ENCODE measurements at places on chromosomes 7 and 10.

GRCh38 chr7:66464059-66464458 lies 164.6 kb upstream of the KCTD7 start:
- no peak for DNase-seq

GRCh38 chr7:98823226-98823625 lies 46.6 kb downstream of the TMEM130 start:
- no peak for DNase-seq

DNA sequence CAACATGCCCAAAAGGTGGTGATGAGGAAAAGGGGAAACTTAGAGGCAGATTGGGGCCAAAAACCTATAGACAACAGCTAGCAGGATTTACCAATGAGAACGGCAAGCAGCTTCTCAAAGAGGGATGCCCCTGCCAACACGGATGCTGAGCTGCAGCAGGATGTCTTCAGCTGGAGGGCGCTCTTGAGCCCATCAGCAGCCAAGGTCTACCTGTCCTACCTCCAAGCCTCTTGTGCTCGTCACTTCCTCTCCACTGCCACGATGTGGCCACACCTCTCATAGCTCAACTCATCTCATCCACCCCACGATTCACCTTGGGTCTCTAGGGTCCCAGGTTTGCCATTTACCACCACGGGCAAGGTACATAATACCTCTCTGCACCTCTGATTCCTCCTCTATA lies 36.5 kb downstream of the DLG5 start:
- DNase-seq = no peak

DNA sequence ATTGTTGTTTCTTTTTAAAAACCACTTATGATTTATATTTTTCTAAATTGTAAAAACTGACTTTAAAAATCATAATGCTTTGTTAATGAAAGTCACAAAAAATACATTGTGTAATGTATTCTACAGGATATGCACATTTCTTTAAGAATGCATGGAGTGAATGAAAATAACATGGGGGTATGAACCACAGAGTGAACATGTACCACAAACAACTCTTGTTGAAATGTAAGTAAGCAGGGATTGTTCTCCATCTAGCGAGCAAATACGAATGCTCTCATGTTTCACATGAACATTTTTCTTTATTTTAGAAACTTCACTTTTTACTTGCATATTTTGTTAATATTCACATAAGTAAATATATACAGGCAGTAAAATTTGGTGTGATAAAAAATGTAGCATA lies 35.6 kb upstream of the LAMB4 start:
- DNase-seq = no peak

- no peak for DNase-seq
Measured at GRCh38 chr10:80611481-80612185, 73.9 kb downstream of the SH2D4B start.

- no peak for DNase-seq
Measured at GRCh38 chr10:43960477-43960876, 311.8 kb upstream of the ZNF32 start.

GRCh38 chr7:130853503-130854279 lies 119.7 kb upstream of the KLF14 start:
- DNase-seq = no peak

DNA sequence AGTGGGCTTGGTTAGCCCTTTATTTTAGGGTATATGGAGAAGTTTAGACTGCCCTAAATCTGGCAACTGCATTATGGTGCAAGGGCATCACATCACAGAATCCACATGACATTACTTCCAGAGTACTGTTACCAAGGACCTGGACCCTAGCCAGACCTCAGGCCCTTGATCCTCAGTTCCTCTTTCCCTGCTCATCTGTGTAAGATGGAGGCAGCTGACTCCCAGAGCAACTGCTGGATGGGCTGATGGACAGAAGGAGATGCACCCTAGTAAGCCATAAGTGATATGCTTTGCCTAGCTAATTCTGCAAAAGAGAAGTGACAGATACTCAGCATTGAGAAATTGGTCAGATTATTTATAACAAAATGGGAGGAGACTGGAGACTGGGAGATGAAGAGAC lies 131.7 kb downstream of the DYNC1I1 start:
- DNase-seq = no peak

DNA sequence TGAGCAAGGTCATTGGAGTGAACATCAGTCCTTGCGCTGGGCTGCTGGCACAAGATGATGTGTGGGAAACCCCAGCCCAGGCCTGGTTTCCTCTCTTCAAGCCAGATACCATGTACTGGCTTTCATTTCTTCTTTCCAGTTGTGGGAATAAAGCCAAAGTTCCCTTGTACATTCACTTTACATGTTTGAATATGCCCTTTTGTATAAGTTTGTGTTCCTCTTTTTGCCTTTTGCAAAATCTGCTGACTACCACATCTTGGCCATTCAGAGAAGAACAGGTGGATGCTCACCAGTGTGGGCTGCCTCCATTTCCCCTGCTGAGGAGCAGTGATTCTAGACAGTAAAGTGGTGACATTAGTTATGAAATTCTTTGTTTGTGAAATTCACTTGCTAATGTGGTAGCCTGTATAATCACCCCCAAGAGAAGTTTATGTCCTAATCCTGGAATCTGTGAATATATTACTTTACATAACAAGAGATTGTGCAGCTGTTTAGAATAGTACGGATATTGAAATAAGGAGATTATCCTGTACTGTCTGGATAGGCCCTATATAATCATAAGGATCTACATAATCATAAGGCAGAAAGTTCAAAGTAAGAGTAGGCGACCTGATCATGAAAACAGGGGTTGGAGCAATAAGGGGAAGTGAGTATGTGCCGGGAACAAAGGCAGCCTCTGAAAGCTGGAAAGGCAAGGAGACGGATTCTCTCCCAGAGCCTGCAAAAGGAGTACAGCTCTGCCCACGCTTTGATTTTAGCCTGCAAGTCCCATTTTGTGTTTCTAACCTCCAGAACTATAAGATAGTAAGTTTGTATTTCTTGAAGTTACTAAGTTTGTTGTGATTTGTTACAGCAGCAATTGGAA lies 18.8 kb upstream of the AOAH start:
- DNase-seq = no peak

DNA sequence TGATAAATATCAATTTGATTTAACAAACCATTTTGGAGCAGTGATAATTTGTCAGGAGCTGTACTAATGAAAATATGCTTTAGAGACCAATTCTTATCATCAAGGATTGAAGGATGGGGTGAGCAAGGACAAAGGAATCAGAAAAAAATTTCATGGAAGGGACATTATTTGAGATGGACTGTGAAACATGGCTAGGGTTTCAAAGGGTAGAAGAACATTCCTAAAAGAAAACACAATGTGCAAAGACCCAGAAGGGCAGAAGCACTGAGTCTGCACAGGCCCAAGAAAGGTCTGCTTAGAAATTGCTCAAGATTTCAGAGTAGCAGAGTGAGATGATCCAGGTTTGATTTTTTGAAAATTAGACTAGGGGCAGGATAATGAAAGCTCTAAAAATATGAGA lies 174.5 kb downstream of the LRRN3 start:
- no peak for DNase-seq

DNA sequence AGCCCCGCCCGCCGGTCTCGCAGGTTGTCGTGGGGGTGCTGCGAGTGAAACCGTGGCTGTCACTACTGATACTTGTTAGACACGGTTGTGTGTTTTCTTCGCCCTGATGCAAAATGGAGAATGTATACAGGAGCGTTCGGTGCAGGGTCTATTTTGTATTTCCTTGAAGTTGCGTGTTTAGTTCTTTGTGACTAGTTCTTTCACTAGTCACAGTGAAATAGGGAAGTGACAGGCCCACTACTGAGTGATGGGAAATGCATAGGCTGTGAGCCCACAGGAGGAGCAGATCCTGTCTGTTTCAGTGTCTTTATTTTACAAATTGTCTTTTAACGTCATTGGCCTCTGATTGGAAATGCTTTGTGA lies 675 bp downstream of the ABRAXAS2 start:
- DNase-seq = no peak

- no peak for DNase-seq
Measured at GRCh38 chr7:123797673-123798531, 47.1 kb upstream of the HYAL4 start.

GRCh38 chr7:28354601-28355402 lies 57.5 kb upstream of the CREB5 start:
- no peak for DNase-seq
